ENCODE measurements at places on chromosomes 6 and 20.

DNA sequence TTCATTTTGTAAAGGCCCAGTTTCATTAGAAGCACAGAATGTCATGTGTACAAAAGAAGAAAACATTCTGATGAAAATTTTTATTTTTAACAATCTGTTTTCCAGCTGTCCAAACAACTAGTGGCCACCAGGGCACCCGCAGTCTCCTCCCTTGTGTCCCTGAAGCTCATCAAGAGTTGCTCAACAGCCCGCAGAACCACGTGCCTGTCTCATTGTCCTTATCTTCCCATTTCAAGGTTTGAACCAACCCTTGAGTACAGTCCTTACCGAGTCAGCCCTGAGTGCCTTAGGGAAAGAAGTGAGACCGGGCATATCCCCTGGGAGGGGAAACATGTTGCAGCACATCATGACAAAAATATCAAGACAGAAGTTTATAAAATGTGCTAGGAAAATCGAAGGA lies 15.9 kb upstream of the ZNF133 start:
- DNase-seq: no peak

DNA sequence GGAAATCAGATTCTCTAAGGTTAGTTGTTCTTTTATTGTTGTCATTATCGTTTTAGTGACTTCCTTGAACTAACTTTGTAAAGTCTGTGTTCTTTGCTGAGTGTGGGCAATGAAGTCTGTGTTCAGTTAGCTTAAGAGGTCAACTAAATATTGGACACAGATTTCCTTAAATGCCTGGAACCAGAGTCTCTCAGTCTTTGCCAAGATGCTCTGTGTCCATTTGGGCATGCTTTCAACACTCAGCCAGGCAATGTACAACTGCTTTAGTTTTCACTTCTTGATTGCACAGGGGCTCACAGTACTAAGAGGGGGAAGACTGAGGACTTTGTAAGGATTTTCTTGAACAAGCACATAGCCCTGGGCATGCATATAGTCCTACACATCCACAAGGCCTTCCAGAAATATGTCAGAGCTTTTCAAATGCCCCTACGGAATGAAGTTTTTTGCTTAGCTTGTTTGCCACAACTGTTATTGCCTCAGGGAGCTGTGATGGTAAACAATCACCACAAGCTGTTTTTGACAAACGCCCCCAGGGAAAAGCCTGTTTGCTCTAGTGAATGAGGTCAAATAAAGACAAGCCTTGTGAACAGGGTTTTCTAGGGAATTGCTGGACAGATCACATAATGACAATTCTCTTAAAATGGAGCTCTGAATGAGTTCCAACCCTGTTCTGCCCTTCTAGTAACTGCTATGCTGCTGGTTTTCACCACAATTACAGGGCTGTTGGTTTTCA lies 82.5 kb downstream of the B3GAT2 start:
- no peak for DNase-seq

DNA sequence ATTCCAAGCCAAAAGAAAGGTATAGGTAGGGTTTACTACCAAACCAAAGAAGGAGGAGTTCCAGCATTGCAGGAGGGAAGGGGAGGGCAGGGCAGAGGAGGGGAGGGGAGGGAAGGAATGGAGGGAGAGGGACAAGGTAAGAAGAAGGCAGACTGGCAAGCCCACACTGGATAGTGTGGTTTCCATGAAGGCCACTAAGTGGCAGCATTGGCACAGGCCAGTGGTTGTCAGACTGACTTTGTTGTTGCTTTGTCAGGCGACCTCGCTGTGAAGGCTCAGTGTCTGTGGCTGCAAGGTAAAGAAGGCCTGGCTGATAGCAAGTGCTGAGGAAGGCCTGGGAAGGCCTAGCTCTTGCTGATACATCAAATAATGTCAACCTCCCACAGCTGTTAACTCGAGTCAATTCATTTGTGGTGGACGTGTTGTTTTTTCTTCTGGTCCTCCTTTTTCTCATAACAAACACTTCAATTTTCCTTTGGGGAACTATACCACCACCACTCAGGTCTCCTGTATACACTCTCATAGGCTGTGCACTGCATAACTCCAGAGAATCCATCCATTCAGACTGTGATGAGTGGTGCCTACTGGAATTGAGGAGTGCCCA lies 7.7 kb upstream of the ZNF334 start:
- no peak for DNase-seq

- DNase-seq: no peak
These were observed 29.8 kb downstream of the SMPDL3A start for GRCh38 chr6:122818866-122819265.

DNA sequence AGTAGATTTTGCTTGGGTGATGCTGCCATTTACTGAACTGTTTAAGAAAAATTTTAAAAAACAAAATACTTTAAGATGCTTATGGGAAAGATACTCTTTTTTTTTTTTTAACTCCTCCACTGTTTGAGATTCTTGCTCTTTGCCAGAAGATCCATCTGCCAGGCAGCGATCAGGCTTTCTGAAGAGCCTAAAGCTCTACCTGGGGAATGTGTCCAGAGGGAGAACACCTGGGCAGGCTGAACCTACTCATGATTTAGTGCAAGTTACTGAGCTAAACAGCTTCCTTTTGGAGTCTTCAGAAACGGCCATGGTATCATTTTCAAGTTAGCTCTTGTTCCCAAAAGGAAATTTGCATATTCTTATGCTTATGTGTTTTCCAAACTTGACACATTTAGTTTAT lies 23.5 kb upstream of the MLIP start:
- no peak for DNase-seq

DNA sequence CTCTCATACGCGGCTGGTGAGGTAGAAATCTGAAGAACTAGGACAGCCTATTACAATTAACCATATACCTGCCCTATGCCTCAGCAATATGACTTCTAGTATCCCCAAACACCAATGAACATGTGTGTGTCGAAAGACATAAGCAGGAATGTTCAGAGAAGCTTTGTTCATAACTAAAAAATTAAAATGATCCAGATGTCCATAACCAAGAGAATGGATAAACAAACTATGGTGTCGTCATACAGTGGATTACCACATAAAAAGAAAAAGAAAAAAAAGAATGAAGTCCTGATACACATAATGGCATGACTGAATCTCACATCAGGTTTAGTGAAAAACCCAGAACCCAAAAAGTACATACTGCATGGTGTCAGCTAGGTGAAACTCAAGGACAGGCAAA lies 73.9 kb downstream of the MDN1 start:
- DNase-seq: no peak

Measured in activated CD4-positive, alpha-beta T cell treated with anti-CD3 and anti-CD28 coated beads, Interleukin-2, amount 50 U/mL, for 4 hours (primary cell).